ENCODE measurements at places on chromosomes 3 and 15.

DNA sequence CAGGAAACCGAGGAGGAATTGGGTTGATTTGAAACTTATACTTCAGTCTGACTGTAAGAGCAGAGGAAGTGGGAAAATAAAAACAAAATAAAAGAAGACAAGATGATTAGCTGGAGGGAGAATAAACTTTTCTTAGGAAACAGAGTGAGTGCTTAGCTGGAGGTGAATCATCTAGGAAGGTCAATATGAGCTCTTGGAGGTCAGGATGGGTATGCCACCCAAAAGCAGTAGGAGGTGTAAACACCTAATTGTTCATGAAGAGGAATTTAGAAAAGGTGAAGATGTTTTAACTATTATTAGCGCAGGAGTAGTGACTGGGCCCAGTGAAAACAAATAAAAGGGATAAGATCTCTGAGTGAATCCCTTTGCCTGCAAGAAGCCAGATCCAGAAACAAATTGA lies 39.9 kb upstream of the ARL14 start:
- DNase-seq = no peak

- no peak for DNase-seq
Measured at GRCh38 chr3:195834675-195835583, 23.2 kb upstream of the MUC4 start.

DNA sequence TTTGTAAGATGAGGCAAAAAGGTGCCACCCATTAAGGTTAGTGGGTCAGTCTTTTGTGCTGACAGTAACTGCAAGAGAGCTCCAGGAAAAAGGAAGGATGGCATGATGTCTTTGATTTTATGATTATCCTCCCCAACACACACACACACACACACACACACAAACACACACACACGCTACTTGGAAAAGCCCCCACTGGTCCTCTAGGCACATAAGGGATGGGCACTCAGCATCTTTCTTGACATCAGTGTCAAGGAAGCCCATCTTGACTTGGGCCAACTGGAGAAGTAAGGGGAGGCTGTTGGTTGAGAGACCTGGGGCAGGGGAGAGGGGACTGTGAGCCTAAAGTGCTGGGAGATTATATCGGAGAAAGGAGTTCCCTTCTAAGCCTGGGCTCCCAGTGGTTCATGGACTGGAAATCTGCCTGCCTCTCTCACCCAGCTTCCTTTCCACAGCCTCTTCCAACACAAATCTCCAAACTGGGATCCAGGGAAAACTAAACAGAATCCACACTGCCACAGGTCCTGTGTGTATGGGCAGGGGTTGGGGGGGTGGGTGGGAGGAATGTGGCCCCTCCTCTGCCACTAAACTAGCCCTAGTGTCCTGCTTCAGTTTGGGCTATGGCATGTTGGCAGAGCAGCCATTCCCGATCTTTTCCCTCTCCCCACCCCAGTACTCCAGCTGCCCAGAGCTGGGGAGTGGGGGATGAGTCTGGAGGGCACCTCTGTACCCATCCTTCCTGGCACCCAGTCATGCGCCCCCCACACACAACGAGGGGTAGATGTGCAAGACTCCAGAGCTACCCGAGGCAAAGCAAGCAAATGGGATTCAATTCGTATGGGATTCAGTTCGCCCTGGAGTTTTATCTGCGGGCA lies 1.6 kb downstream of the AMOTL2 start:
- no peak for DNase-seq

GRCh38 chr15:52294881-52295420 lies 653 bp downstream of the MYO5C start:
- DNase-seq = no peak
